ENCODE measurements at places on chromosomes 3 and 15.

- no peak for DNase-seq
Observed at GRCh38 chr3:10397879-10398278, 77.0 kb upstream of the SEC13 start.

- DNase-seq = no peak
Observed at GRCh38 chr3:106247902-106248684, 379.3 kb upstream of the CBLB start.

GRCh38 chr3:143786219-143787191 is 61.8 kb downstream of the SLC9A9 start:
- no peak for DNase-seq

DNA sequence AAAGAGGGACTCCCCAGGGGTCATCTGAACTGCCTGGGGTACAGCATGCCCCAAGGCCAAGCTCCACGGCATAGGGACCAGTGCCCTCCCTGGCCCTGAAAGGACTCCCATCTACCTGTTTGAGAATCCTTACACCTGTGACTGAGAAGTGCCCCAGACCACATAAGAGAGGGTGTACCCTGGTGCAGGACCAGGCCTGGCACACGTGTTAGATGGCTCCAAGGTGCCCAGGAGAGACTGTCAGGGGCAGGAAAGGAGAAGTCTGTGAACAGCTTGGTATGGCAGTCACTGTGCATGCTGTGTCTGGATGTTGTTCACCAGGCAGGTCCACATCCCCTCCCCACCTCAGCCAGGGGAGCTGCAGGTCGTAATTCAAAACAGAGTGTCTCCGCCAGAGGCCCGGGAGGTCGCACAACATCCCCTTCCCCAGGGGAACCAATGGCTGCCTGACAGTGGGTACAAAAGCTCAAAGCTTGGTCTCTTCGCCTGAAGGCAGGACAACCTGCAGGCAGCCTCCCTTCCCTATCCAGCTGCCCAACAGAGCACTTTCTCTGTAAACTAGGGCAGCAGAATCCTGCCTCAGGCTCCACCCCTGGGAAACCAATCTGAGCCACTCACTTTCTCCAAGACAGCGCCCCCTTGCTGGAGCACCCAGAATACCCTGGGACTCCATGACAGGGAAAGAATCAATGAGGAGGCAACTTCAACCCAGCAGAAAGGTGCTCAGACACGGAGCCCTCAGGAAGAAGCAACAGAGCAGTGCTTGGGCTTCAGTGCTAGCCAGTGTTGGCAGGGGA is 3.9 kb downstream of the NUP210 start:
- peak; percentile 12 for DNase-seq

DNA sequence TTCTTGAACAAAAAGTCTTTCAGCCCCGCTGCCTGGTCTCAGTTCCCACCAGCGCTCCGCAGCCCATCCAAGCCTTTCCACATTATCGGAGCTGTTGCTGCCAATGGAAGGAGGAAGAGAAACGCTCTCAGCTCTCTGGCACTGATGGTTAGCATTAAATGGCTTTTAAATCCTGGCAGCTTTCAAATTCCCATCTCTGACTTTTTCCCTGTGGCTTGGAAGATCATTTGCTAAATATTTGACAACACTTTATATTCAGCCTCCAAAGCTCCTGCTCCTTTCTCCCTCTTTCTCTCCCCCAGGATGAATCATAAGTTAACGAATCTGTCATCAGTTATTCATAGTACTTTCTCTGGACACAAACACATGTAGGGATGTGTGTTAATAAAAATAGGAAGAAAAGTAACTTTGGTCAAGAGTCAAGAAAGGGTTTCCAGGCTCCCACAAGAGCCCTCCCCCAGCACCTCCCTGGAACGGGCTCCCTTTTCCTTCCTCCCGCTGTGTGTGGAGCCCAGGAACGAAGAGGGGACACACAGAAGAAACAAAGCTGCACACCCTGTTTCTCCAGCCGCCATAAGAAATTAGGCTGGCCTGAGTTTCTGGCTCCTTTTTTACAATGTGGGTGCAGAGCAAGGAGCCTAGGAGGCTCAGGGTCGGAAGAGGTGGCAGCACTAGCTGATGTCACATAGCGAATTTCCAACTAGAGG is 47.6 kb upstream of the TSEN2 start:
- DNase-seq = peak; percentile 24

DNA sequence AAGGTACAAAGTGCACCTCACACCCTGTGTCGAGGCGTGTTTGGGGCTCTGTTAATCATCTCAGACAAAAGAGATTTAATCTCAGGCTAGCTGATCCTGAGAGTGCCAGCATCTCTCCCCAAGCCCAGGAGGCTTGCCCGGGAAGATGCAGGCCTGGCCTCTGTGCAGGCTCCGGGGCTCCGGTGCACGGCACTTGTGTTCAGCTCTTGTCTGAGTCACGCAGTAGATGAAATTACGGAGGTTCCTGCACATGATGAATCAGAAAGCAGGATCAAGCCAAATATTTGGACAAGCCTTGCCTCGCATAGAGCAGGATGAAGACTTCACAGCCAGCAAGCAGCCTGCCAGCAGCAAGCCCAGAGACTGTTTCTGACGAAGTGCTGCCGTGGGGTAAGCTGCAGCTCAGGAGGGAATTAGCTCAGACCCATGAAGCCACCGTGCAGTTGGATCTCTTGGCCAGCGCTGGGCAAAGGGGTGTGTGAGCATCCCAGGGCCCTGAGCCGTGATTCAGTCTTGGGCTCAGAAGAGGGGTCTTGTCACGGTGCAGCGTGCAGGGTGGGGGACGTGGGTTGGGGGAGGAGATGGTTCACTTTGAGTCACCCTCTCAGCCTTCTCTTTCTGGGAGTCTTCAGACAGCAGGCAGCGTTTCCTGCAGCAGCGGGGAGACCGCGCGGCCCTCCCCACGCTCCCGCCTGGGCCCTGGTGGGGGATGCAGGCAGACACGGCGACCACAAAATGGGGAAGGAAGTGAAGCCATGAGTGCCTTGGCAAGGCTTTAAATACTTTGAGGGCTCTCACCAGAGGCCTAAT is 89.2 kb upstream of the MEF2A start:
- DNase-seq = peak; percentile 56

- DNase-seq = no peak
Observed at GRCh38 chr15:38193496-38193895, 59.1 kb upstream of the SPRED1 start.

DNA sequence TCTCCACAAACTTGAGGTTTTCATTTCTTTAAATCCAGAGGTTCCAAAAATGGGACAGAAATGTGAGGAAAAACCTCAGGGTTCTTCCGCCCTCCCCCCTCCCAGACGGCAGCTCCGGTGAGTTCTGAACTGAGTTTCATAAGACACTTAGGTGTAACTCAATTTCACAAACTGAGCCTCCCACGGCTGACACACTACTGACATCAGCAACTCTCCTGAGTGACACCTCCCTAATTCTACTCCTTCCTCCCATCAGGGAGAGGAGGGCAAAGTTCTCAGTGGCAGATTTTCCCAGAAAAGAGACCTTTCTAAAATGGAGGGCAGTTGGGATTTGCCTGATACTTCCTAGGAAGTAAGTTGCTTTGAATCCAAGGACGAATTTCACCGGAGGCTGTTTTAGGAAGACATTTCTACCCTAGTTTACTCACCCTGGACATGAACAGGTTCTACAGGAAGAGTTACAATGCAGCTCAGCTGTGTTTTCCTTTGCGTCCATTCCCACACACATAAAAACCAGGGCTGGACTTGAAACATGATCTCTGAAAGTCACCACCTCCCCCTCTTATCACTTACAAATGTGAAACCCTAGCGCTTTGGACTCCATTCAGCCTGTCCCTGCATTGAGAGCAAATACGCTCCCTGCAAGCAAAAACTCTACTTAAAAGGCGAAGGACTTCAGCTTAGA is 78.1 kb upstream of the LMOD3 start:
- DNase-seq = no peak

DNA sequence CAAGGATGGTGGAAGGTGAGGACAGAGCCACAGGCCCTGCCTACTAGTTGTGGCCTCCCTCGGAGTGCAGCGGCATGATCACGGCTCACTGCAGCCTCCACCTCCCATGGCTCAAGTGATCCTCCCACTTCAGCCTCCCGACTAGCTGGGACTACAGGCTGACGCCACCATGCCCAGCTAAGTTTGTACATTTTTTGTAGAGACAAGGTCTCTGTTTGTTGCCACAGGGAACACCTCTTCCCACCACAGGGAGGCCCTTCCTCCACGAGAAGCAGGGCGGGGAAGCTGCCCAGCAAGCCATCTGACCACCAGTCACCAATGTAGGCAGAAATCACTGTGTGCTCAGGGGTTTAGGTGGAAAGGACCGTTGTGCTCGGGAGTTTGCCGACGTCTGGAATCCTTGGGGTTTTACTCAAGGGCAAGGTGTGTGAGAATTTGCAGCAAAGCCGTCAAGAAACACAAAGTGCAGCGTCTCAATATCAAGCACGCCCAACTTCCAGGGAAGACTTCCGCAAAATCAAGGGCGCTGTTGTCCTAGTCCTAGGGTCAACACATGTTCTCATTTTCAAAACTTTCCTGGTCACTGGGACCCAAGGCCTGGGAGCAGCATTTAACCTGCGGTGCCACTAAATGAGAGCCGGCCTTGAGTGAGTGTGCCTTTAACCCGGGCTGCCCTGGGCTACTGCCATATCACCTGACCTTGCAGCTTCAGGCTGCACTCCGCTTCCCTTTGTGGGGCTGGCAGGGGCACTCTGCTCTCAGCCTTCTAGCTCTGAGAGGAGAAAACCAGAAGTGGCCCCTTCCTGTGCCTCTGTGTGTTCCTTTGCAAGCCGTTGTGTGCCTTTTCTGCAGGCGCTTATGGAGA is 65.7 kb downstream of the SLC12A8 start:
- DNase-seq = no peak

DNA sequence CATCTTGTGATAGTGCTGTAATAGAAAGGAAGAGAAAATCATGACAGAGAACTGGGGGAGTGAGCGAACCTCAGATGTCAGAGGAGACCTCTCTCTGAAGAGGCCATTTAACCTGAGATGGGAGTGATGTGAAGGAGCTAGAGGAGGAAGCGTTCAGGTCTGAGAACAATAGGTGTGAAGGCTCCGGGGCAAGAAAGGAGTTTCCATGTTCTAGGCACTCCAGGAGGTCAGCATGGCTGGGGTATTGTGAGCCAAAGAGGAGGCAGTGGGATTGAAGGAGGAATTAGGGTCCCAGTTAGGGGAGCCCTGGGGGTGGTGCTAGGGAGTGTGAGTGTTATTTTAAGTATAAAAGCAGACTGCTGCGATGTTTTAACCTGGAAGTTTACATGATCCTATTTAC is 8.8 kb upstream of the FILIP1L start:
- DNase-seq = no peak

- no peak for DNase-seq
Observed at GRCh38 chr3:141735770-141736465, 2.2 kb upstream of the RNF7 start.

GRCh38 chr3:182979674-182980191 is 605 bp downstream of the DCUN1D1 start:
- no peak for DNase-seq

- no peak for DNase-seq
Observed at GRCh38 chr3:136068708-136069107, 103.2 kb downstream of the PPP2R3A start.

- DNase-seq = no peak
Observed at GRCh38 chr3:10693457-10693856, 122.6 kb upstream of the SLC6A11 start.

DNA sequence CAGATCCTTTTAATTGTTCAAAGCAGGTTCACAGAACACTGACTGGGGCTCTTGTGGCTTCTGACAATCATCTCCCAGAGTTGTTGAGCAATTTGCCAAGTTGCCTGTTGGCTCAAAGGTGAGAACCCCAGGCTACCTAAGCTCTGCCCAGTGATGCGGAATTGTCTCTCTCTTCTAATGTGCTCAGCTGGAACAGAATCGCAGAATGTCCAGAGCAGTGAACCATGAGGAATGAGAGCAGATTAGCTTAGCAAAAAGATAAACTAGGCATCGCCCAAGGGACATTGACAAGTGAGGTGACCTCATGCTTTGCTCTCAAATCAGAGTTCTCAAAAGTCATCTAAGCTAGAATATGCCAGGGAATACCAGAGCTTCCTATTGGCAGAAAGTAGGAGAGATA is 148.1 kb downstream of the WDR76 start:
- no peak for DNase-seq

- DNase-seq = no peak
Observed at GRCh38 chr3:2623436-2623835, 486.7 kb downstream of the IL5RA start.

DNA sequence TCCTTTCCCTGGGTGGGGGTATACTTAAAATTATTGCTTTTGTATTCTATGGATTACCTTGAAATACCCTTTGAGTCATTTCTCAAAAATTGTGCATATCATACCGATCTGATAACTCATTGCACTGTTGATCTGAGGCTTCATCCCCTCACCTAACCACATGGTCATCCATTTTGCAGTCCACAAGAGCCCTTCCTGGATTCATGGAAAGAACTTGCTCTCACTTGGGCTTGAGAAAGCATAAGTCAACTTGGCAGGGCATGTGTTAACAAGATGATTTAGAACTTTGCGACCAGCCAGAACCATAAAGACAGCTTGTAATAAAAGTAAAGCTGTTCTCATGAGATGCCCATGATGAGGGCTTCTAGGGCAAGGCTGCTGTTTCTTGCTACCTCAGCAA is 22.2 kb downstream of the MME start:
- no peak for DNase-seq

- DNase-seq = no peak
Observed at GRCh38 chr3:11392860-11393114, 120.6 kb downstream of the ATG7 start.

- DNase-seq = no peak
Observed at GRCh38 chr3:113354307-113354706, 87.0 kb downstream of the CFAP44 start.

GRCh38 chr3:190303884-190304283 is 18.4 kb downstream of the CLDN1 start:
- no peak for DNase-seq

DNA sequence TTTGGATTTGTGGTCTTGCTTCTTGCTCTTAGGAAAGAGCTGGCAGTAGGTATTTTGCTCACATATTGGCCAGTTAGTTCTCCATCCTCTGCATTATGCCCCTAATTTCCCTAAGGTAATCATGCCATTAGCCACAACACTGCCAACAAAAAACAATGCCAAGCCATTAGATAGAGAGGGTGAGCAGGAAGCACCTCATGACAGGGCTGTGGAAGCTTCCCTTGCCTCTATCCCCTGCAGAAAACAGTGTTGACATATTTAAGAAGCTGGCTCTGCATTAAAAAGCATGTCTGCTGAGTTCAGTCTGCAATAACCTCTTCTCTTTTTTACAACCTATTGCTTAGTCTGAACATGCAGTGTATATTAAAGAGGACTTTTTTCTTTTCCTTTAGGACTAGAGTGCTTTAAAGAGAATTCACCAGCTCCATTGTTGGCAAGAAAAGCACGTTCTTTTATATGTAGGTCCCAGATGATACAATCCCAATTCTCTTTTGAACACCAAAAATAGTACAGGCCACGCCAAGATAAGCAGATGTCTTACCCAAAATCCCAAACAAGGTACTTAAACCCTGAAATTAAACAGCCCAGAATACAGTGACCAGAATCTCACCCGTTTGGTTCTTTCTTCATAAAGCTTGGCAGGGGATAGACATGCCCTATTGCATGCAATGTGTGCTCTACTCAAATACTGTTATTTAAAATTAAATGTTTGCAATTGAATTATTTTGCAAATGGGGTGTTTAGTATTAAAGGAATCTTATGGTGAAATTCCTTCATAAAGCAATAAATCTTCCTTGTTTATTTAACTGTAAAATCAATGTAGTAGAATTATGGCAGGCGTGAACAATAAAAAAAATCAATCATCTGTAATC is 93.7 kb upstream of the UBE3A start:
- no peak for DNase-seq

GRCh38 chr3:168030577-168030976 is 65.1 kb downstream of the GOLIM4 start:
- no peak for DNase-seq

GRCh38 chr3:43010638-43011037 is 31.5 kb downstream of the GASK1A start:
- no peak for DNase-seq

- no peak for DNase-seq
Observed at GRCh38 chr3:155682426-155683343, 62.2 kb downstream of the PLCH1 start.
